T-helper 1 cell (primary cell): ENCODE measurements at places on chromosomes 4 and X.
A peak's percentile ranks its signal among the peaks of the same experiment; 100 is the strongest.

DNA sequence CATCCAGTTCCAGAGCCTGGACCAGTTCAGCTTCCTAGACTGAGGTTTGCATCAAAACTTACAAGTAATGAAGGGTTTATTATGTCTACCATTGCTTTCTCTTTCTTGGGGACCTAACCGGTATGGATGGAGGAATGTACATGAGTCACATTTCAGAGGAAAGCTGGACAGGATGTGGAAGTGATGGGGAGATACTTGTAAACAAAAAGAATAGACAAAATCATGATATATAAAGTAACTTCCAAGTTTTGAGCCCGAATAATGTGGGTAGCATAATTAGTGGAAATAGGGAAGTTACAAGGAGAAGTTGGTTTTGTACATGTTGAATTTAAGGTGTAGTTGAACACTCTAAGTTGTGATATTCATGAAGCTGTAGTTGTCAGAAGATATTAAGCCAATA, 15.0 kb downstream of the FNIP2 start:
- no peak for DNase-seq

DNA sequence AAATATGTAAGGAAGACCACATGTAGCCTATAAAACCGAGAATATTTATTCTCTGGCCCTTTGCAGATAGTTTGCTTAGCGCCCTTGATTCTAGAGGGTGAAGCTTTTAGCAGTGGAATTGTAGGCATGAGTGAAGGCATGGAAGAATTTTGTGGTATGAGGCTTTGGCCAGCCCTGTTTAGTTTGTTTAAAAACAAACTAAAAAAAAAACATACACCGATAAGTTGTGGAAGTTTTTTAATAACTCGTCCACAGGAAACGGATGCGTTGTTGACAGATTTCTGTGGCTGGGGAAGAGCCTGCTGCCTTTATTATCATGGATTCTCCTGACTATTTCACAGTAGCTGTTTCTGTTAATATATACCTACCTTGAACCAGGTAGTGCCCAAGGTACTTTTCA, 194.7 kb upstream of the LNX1 start:
- DNase-seq = no peak

DNA sequence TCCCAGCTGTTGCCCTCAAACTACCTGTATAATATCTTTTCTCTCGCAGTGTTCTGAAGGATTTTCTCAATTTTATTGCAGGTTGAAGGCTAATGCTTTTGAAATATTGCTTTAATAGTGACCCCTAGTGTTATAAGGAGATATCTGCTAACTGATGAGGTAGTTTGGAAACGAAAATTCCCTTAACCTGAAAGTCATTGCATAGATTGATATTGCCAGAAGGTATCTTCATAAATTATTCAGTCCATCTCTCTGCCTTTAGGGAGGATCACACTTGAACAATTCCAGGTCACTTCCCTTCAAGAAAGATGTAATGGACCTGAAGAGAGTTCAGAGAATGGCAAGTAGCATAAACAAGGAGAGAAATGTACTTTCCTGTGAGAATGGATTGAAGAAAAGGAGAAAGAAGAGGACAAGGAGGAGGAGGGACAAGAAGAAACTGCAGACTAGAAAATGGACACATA, 44.1 kb downstream of the TIGD4 start:
- DNase-seq = peak; percentile 44

- no peak for DNase-seq
Observed at GRCh38 chr4:104976262-104976661, 170.4 kb upstream of the TET2 start.

GRCh38 chr4:173666-174314, 49.5 kb downstream of the ZNF718 start:
- no peak for DNase-seq

GRCh38 chr4:40055511-40055862, 1.2 kb upstream of the N4BP2 start:
- peak; percentile 21 for DNase-seq
